ENCODE measurements at places on chromosomes 4 and X.

DNA sequence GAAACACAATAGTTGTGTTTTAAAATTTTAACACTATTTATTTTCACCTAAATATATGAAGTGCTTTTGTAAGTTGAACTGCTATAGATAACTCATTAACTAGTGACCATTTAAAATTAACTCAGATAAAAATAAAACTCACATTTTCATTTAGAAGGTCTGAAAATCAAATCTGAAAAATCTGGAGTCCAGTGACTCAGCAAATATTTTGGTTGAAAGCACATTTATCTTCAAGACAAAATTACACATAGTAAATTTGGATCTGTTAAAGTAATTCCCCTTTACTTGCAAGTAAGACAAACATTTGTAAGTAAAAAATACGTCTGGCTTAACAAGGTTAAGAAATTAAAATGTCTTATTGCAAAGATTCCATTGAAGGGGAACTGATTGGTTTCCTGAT, 589.1 kb downstream of the TRIML1 start:
- no peak for DNase-seq

GRCh38 chrX:10231461-10231860, 74.7 kb downstream of the CLCN4 start:
- no peak for DNase-seq

DNA sequence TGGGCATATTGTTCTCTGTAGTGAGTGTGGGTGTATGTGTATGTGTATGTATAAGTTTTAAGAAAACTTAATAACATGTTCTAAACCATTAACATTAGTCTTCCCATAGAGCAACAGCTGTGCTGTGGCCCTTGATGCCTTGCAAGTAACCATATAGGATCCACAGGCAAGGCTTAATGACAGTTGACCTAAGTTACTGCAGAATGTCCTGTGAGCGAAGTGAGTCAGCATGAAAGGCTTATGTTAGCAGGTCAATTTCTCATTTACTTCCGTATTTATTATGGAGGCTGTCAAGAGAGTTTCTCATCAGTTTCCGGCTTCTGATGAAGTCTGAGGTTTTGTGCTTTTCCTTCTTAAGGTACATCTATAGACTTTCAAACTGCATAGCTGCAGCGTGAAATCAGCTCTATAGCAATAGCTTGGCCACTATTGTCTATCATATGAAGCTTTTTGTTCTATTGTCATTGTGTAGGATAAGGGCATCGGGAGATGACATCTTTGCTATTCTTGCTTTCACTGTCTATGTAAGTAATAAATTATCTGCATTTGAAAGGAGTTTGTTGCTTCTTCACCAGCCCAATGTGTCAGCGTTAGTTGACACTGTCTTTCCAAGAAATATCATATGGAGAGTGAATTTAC, 1153.4 kb upstream of the AGA start:
- DNase-seq, result no peak

DNA sequence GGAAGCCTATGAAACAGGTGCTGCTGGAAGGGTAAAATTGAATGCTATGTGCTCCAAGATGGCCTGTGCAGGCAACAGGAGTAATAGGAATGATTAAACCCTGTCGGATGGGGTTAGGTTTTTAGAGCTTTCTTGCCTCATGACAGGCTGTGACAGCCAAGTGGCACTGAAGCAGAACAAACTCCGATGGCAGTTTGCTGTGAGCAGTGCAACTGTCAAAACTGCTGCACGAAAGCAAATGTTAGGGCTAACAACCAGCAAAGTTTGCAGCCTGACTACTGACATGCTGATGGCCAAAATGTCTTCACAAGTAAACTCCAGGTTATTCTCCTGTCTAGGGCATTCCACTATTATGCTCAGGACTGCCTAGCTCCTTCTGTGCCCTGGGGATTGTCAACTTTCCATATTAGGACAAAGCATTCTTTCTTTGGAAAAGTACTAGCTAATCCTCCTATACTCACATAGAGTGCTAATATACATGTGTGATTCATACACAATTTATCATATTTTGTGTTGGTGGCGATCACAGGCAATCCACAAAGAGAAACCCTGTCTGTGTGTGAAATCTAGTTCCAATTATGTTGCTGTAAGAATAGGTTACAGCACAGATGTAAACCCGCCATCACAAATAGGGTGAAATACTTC, 486.6 kb upstream of the TENM3 start:
- DNase-seq, result no peak

DNA sequence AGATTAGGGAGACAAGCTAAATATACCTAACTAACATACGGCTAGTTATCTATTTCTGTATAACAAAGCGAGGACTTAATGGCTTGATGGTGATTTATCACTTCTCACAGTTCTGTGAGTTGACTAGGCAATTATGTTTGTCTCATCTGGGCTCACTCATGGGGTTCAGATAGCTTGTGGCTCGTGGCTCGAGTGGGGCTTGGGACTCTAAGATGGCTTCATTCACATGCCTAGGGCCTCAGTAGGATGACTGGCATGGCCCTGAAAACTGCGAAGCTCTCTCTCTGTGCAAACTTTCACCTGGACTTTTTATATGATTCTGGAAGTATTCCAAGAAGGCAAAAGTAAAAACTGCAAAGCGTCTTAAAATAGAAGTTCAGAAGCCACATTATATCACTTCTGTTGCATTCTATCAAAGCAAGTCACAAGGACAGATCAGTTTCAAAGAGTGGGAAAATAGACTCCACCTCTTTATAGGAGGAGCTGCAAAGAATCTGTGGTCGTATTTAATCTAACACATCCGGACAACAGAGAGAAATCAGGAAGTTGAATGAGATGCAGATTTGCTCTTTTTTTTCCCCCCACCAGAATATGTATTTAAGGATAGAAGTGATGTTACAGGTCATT, 491.2 kb downstream of the INPP4B start:
- no peak for DNase-seq

- DNase-seq, result no peak
Measured at GRCh38 chr4:99252746-99253145, 33.7 kb upstream of the ADH6 start.

DNA sequence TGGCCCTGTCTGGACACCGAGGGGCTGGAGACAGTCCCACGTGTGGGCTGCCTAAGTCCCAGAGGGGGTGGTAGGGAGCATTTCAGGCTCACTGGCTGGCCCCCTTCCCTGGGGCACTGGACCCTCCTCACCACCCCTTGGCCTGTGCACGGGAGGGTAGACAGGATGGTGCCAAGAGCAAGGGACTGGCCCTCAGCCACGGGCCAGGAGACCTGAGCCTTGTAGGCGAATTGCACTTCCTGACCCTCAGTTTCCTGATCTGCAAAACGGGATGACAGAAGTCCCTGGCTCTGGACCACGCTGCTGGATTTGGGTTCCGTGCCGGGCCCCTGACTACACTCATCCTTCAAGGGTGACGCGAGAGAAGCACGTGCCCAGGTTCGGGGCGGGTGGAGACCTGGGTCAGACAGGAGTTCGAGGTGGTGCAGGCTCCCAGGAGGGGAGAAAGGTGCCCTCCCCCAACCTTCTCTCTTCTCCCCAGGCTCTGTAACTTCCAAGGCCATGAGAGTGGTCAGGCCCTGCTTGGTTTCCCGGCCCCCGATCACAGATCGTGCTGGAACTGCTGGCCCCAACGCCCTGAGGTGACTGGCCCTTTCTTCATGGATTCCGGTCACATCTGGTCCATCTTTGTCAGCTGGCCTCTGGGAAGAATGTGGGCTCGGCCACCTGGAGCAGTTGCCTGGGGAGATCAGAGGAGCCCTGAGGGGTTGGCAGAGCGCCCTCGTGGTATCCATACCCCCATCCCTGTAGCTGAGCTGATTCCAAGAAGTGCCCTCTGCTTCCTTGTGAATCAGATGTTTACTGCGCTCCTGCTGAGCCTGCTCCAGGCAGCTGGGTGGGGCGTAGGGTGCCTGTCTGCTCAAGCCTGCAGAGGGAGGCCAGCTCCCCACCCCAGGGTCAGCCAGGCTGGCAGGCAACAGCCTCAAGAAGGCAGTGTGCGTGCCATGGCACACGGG, 3.3 kb downstream of the SH3BP2 start:
- peak; percentile 21 for DNase-seq

- DNase-seq, result no peak
Measured at GRCh38 chr4:93063325-93063724, 759.6 kb downstream of the GRID2 start.

DNA sequence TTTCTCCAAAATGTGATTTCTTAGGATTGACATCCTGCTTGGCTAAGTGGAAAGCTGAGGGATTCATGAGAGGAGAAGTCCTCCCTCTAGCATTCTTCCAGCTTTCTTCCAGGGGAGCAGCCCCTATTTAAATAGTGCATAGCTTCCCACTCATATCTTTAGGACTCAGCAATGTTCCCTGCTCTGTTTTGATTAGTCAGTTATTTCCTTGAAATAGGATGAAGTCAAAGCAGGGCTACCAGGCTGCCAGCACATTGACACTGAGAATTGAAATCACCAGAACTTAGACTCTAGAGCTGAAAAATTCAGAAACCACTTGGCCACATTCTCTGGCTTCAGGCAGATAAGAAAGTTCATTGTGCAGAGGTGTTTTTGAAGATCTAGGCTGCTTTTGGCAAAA, 74.7 kb upstream of the SMAD1 start:
- DNase-seq, result no peak

DNA sequence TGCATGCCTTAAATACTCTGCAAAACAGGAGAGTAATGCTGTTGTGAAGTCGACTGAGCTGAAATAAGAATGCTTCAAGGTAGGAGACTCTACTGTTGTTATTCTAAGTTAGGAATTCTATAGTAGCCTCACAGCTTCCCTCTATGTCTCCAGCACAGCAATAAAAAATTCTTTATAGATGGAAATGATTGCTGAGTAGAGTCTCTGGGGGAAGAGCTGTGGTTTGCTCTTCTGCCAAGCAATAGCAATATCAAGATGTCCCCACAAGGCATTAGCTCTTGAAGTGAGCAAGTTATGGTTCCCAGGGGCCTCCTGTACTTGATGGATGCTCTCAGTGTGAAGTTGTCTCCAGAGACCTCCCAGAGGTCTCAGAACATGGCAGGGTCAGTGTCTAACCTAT, 880.6 kb upstream of the FRG1 start:
- DNase-seq, result no peak

DNA sequence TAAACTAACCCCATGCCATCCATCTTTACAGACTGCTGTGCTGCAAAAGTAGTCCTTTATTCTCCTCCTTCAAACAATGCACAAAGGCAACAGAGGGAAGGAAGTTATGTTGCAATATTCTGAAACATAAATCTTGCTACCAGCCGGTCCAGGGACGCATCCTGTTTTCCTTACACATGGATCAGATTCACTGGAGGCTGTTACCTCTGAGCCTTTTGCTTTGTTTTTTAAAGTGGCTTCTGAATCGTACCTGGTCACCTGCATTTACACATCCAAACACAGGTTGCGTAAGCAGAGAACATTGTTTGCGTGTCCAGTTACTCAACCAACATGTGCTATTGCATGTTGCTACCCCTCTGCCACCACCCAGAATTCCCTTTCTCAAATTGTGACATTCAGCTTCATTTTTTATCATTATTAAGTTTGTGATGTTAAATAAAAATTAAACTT, 8.8 kb downstream of the PPARGC1A start:
- no peak for DNase-seq

DNA sequence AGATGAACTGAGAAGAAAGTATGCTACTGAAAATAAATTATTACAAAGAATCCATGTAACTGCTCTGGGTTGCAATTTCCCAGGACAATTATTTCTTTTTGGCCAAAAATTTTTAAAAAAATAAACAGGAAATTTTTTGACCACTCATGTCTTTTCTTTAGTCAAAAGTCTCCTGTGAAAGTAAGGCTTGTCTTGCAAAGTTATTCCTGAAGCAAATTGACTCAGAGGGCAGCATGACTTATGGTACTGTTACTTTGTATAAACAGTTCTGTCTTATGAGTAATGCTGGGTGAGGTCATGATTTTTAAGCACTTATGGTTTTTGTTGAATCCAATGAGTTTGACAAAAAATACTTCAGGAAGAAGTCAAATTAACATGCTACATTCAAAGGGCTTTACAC, 292.8 kb upstream of the ARSJ start:
- no peak for DNase-seq

- no peak for DNase-seq
Measured at GRCh38 chrX:45840411-45840950, 639.8 kb upstream of the DIPK2B start.

Measured in heart left ventricle (tissue), 16 donors.